ENCODE measurements at places on chromosomes 16 and 17.

- no peak for DNase-seq
Measured at GRCh38 chr16:31250782-31251384, 8.9 kb upstream of the ITGAM start.

- DNase-seq: no peak
Measured at GRCh38 chr16:2783581-2784357, 3.6 kb downstream of the PRSS33 start.

DNA sequence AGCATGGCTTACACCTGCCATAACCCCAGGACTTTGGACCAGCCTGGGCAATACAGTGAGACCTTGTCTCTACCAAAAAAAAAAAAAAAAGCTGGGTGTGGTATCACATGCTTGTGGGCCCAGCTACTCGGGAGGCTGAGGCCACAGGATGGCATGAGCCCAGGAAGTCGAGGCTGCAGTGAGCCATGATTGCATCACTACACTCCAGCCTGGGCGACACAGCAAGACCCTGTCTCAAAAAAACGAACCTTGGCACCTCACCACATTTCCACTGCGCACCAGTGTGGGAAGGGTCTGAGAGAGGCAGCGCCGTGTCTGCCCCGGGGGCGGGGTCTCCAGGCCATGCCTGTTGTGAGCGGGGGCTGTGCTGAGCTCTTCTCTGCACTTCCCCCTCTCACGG, 6.3 kb downstream of the ACSF3 start:
- no peak for DNase-seq

DNA sequence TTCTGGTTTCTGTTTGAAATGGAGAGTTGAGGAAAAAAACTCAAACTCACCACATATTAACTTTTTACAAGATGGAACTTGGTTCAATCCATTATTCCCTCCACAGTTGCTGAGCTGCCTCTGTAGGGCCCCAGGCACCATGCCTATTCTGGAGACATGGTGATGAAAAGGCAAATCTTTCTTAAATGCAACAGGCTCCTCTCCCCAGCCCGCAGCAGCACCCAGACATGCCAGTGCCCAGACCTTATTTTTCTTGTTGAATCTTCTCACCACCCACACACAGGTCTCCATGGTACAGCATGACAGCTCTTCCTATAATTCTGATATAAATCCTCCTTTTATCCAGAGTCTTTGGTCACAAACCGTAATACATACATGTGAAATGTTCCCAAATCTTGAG, 7.6 kb downstream of the CYTH1 start:
- DNase-seq: no peak

GRCh38 chr17:80498242-80498919, 22.0 kb upstream of the NPTX1 start:
- DNase-seq: no peak

DNA sequence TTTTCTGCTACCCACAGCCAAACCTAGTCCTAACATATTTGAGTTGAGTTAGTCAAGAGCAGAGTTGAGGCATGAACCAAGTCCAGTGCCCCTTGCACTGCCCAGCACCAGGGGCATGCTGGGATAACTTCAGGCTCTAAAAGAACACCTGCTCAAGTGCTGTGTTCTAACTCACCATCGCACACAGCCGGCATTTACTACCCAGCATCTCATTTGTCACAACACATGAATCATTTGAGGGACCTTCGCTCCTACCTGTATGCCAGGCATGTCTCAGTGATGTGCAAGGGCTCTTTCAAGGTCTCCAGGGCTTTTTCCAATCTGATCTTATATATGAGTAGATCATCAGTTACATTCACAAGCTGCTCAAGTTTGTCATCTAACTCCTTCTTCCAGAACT, 12.6 kb downstream of the TEKT1 start:
- no peak for DNase-seq

DNA sequence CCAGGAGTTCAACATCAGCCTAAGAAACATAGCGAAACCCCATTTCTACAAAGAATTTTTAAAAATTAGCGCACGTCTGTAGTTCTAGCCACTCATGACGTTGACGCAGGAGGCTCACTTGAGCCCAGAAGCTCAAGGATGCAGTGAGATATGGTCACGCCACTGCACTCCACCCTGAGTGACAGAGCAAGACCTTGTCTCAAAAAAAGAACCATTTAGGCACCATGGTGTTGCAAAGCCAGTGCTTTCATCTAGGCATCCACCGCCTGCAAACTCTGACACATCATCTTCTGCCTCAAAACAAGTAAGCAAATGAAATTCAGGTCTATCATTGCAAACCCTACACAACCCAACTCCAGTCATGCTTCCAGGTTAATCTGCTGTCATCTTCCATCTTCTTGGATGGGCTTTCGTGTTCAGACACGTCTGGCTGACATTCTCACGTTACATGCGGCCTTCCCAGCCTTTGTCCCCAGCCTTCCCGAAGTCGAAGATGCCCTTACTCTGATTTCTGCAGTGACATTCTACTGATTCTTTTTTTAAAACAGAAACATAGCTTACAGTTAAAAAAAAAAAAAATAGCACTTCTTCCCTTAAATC, 8.9 kb downstream of the ANKRD11 start:
- no peak for DNase-seq

- DNase-seq: no peak
Measured at GRCh38 chr16:86634292-86634691, 55.9 kb downstream of the FOXL1 start.

- no peak for DNase-seq
Measured at GRCh38 chr17:50953831-50954601, 87.9 kb upstream of the TOB1 start.

- no peak for DNase-seq
Measured at GRCh38 chr16:11575223-11575589, 11.5 kb downstream of the LITAF start.

GRCh38 chr17:78227455-78227916, 3.9 kb upstream of the TMEM235 start:
- no peak for DNase-seq

DNA sequence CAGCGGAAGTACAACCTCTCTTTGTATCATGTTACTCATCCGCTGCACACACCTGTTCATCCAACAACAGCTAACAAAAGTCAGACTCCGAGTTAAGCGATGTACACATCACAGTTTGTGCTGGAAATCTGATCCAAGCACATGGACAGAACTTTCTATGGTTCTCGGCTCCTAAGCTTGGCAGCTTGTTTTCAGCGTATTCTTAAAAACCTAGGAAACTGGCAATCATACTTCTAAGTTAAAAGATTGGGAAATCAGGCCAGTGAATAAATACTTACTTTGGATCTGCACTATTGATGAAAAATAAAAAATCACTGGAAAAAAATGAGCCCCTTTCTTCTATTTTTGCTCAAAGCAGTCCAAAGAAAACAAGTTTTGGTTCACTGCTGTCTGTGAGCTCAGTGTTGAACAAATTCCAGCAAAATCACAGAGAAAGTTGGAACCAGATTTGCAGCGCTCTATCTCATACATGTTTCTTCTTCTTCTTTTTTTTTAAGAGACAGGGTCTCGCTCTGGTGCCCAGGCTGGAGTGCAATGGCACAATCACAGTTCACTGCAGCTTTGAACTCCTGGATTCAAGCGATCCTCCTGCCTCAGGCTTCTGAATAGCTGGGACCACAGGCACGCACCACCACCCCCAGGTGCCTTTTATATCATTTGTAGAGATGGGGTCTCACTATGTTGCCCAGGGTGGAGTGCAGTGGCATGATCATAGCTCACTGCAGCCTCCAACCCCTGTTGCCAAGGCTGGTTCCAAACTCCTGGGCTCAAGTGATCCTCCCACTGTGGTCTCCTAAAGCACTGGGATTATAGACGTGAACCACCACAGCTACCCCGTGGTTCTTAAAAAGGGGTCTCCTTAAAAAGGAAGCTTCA, 71.6 kb upstream of the CREBBP start:
- no peak for DNase-seq

- no peak for DNase-seq
Measured at GRCh38 chr17:49111934-49112333, 20.6 kb upstream of the B4GALNT2 start.

GRCh38 chr16:69408475-69408874, 15.9 kb upstream of the CYB5B start:
- no peak for DNase-seq

DNA sequence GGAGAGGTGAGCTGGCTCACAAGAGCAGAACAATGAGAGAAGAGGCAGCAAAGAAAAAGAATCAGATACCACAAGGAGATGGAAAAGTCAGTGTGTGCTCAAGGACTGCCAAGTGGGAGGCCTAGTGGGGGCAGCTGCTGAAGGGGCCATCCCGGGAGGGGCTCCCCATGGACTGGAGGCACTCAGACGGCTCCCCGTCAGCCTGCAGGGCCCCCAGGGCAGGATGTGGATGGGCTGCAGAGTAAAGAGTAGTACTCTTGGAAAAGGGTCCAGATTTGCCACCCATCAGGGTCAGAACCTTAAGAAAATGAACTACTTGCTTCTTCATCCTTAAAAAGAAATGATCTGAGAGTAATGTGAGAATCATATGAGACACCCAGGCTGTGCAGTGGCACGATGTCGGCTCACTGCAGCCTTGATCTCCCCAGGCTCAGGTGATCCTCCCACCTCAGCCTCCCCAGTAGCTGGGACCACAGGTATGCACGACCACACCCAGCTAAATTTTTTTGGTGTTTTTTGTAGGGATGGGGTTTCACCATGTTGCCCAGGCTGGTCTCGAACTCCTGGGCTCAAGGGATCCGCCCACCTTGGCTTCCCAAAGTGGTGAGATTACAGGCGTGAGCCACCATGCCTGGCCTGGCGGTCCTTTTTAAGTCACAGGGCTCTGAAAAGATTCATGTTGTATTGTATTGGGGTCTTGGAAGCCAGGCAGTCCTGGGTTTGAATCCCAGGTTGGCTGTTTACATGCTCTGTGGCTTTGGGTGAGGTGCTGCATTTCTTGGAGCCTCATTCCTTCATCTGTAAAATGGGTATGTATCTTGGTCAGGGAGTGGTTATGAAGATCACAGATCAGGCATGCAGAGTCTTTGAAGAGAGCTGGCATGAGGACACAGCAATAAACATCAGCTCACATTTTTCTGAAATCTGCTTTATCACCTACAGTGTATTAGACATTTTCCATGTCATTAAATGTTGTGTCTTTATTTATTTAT, 15.1 kb downstream of the ACSF2 start:
- no peak for DNase-seq

- no peak for DNase-seq
Measured at GRCh38 chr17:82281502-82282238, 8.2 kb upstream of the CSNK1D start.
